ENCODE measurements at places on chromosomes 4 and X.

DNA sequence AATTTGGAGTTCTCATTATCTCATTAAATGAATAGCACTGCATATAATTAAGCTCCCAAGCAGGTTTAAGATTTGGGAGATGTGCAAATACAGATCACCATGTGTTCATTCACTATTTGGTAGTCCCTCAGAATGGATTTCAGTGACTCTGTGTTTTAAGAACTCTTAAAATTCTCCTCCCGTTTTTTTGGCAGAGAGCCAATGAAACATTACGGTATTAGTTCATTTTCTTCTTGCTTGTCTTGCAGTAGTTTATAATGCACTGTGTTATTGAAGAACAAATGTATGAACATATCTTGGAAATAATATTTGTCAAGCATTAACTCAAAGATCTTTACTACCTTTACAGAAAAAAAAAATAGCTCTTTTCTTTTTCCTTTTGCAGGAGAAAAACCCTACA lies 32.7 kb downstream of the KLF3 start:
- no peak for DNase-seq

- DNase-seq = peak; percentile 88
Measured at GRCh38 chr4:8532245-8532781, 47.9 kb upstream of the GPR78 start.

DNA sequence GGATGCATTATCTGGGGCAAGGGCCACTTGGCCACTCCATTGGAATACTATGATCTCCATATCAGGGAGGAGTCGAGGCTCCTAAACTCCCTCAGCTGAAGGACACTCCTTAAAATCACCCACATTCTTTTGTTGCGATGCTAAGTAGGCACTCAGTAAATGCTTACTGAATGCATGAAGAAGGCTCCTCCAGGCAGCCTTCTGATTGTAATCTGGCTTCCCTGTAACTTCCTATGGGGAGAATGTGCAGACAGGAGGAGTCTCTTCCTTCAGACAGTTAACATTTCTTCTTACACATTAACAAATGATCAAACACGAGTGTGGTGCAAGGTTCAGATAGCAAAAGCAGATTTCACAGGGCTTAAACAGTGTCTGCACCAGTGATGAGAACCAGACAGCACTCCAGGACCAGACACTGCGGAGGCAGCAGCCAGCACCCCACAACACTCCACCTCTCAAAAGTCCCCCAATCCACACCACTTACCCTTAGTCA lies 21.4 kb upstream of the USO1 start:
- DNase-seq = peak; percentile 64

DNA sequence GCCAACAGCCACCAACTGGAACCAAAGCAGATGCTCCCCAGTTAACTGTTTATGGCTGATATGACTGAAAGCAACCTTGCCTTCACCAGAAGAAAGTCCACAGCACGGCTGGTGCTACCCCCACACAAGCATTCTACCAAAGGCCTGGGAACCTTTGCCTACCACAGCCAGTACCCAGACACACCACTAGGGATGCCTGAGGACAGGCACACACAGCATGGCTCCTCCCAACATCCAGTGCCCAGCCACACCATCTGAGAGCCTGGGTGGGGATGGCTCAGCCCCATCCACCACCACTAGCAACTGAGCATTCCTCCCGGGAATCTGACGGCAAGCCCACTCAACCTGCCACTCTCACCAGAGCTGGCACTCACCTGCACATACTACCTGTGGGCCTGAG lies 178.6 kb downstream of the SLC7A11 start:
- no peak for DNase-seq

- DNase-seq = peak; percentile 65
Measured at GRCh38 chrX:50211510-50211909, 6.9 kb downstream of the CCNB3 start.

- no peak for DNase-seq
Measured at GRCh38 chr4:189988877-189989431, 38.1 kb downstream of the FRG2 start.

- no peak for DNase-seq
Measured at GRCh38 chr4:107599841-107600240, 120.2 kb downstream of the PAPSS1 start.

GRCh38 chr4:5912614-5913019 lies 19.7 kb upstream of the CRMP1 start:
- peak; percentile 16 for DNase-seq

- DNase-seq = no peak
Measured at GRCh38 chr4:1776521-1777161, 16.5 kb upstream of the FGFR3 start.

DNA sequence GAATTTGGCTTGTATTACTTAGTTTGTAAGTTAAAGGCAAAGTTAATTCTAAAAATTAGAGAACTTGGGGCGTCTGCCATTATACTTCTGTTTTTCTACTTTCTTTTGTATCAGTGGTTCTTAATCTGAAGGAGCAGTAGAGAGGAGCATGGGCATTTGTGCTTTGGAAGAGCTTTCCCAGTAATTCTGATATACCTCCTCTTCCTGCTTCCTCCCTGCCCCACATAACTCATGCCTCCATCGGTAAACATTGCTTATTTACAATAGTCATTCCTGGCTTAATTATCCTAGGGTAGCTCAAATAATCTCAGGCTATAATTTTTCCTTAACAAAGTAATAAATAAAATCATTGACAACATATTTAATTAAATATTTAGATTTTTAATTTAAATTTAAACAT lies 37.1 kb upstream of the SPARCL1 start:
- no peak for DNase-seq

DNA sequence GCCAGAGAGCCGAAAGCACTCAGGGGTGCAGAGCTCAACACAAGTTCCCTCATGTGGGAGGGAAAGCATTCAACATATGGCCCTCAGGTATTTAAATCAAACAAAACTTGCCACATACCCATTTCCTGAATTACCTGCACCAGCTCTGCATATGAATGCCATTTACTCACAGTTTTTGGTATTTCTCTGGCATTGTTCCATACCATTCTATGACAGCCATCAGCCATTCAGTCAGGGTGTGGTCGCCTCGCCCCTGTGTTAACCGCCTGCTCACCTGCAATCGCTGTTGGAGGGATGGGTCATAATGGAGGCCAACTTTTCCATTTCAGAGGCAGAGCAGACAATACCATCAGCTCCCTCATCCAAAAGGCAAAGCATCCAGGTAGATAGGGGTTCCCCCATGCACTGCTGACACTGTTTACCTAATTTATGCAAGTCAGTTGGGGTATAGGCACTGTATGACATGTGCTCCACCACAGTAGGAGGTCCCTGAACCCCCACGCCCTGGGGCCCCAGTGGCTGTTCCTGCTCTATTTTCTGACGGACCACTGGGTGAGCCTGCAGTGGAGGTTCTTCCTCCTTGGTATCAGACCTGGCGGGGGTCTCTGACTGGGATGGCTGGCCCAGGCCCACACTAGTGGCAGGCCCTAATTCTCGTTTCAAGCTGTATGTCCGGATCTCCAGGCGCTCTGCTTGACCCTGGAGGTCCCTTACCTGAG lies 227.1 kb downstream of the ADGRL3 start:
- DNase-seq = no peak

DNA sequence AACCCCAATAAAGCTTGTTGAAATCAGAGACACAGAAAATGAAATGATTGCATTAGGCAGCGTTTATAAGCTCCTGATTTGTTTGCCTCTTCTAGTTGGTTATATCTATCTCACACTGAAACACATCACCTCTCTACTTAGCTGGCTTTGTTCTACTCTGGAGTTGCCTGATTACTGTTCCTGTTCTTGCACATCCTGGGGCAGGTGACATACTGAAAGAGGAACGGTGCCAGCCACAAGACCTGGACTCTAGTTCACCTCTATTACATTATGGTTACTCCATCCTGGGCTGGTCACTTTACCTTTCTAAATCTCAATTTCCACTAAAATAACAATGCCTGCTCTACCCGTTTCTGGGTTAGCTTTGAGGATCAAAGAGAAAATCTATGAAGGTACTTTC lies 47.9 kb downstream of the TRIM2 start:
- DNase-seq = no peak

GRCh38 chrX:13550346-13550745 lies 19.1 kb upstream of the EGFL6 start:
- DNase-seq = no peak

GRCh38 chr4:97132435-97132834 lies 1010.8 kb downstream of the STPG2 start:
- DNase-seq = no peak

- peak; percentile 14 for DNase-seq
Measured at GRCh38 chrX:1767026-1767425, 152.2 kb downstream of the ASMT start.

DNA sequence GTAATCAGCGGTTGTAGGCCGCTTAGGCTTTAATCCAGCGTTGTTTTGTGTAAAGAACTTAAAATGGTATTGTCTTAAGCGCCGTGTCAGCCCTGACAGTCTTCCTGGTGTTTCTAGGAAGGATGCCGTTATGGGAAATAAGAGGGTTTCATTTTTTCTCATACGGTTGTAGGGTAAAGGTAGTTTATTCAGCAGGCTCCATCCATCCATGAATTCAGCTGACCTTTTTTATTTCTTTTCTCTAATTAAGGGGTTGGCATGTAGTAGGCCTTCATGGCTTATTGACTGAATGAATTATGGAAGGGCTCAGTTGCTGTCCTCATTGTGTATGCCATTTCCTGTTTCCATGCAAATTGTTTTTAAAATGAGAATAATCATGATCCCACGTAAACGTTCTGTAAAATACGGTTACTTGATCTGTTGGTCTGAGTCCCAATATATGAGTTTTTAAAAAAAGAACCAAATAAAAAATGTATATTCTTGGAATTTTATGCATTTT lies 693 bp downstream of the OCIAD1 start:
- no peak for DNase-seq

DNA sequence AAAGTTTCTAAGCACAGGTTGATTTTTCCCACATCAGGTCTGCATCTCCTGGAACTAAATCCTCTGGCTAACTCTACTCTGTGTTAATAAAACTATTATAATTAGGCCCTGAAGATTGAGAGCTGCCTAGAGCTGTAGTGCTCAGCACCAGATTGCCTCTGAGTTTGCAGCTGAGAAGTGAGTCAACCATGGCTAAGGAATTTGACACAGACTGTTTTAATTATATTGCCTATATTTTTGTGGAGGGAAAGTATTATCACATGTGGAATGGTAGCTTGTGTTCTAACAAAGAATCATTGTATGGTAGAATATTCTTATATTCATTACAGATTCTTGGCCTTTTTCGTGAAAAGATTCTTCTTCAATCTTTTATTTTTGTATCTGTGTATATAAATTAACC lies 1907.6 kb upstream of the TENM3 start:
- DNase-seq = no peak

DNA sequence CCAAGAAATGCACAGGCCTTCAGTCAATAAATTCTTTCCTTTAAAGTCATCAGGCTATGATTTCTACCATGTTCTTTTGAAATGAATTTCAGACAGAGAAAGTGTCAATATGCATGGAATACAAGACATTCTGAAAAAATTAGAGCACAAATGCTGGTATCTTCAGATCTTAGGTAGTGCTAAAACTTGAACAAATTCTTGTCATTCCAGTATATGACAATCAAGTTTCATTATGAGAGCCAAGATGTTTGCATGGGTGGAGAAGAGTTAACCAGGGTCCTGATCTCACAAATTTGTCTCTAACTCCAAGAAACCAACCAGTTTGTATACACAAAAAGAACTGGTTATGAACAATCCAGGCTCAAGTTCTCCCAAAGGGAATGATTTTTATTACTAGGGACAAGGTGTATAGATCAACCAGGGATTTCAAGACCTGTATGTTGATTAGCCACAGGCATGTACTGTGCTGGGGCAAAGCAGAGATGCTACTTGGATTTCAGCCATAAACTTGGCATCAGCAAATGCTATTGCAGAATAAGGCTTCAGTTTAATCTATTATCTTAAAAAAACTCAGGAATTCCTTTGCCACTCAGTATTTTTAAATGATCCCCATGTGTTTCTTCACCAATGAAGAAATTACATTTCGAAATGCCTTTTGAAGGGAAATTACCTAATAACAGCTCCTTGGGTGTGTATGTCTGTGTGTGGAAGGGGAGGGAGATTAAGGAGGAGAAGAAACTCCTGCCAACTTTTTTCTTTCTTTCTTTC lies 69.7 kb downstream of the FANCB start:
- DNase-seq = no peak

- no peak for DNase-seq
Measured at GRCh38 chrX:47456080-47456479, 26.9 kb downstream of the ZNF41 start.

DNA sequence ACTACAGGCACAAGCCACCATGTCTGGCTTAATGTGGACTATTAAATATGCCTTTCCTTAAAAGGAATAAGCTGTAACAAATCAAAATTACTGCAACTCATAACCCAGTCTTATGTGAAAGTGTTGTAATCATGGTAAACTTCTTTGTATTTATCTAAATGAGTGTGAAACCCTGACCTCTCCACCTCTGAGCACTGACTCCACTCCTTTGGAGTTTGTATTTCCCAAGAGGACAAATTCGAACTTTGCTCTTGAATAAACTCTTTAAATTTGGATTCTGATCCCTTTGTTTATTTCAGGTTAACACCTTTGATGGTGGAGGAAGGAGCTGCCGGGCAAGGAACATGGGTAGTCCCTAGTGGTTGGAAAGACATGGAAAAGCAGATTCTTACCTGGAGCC lies 48.3 kb upstream of the FAM9A start:
- DNase-seq = no peak

DNA sequence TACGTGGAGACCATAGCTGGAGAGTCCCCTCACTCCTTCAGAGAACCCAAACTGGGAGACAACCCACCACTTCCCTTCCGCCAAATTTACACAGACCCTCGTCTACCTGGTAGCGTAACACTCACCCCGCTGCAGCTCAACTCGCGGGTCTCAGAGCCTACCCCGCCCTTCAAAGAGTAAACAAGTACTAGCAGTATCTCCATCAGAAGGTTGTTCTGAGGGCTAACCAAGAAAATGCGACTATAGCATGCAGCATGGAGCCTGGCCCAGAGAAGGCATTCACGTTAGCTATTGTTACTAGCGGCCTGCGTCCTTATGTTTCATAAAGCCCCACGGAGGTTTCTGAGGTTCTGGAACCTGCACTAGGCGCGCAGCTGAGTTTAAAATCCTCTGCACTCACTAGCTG lies 531 bp upstream of the MANBA start:
- no peak for DNase-seq

DNA sequence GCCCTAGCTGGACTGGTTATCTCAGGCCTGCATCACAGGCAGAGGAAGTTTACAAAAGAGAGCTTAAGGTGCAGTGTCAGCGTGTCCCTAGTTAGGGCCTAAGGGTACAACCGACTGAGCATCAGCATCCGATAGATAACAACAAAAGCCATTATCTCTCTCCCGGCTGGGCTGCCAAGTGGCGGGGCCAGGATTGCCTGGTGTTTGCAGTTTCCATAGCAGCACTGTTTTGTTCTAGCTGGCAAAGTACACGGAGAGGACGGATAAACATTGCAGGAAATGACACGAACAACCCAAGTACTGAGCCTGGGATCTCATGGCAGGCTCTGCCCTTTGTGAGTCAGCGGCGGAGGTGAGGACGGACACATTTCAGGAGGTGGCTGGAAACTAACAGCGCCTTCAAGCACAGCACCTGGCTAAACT lies 104.7 kb upstream of the NOCT start:
- DNase-seq = peak; percentile 98

GRCh38 chrX:119190831-119191230 lies 45.3 kb upstream of the PGRMC1 start:
- no peak for DNase-seq
